Omental fat pad (tissue), 4 donors: ENCODE measurements at places on chromosomes 6 and 20.

- no peak for DNase-seq
Observed at GRCh38 chr20:37494796-37495195, 26.3 kb upstream of the NNAT start.

- DNase-seq: no peak
Observed at GRCh38 chr6:131084982-131085381, 21.9 kb upstream of the EPB41L2 start.

DNA sequence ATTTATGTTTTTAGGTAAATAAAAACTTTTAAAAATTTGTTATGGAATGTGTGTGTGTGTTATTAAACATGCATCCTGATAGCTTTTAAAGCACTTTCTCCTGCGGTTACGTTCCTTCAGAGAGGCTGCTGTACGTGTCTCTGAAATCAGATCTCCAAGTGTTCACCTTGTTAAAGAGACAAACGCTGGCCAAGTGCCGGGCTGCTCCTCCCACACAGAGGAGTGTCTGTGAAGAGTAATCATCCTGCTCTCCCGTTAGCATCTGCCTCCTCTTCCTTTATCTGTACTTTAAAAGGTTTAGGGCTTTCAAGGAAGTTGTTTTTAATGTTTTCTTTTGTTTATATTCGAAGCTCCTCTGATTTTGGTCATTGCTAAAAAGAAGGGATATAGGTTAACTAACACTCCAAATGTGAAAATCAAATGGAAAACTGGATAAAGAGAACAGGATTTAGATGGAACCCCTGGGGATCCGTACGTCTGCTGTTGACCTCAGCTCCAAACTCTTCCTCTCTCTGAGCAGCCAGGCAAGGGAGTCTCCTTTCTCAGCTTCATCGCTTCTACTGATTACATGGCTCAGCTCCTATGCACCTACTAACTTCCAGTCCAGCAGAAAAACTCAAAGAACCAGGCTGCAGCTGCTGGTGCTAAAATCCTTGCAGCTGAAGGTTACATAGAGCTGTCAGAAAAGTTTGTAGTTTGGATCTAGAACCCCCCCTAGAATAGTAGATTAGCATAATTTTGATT, 20.0 kb downstream of the IRF4 start:
- DNase-seq: no peak

GRCh38 chr6:69422475-69422874, 374.3 kb downstream of the LMBRD1 start:
- DNase-seq: no peak

DNA sequence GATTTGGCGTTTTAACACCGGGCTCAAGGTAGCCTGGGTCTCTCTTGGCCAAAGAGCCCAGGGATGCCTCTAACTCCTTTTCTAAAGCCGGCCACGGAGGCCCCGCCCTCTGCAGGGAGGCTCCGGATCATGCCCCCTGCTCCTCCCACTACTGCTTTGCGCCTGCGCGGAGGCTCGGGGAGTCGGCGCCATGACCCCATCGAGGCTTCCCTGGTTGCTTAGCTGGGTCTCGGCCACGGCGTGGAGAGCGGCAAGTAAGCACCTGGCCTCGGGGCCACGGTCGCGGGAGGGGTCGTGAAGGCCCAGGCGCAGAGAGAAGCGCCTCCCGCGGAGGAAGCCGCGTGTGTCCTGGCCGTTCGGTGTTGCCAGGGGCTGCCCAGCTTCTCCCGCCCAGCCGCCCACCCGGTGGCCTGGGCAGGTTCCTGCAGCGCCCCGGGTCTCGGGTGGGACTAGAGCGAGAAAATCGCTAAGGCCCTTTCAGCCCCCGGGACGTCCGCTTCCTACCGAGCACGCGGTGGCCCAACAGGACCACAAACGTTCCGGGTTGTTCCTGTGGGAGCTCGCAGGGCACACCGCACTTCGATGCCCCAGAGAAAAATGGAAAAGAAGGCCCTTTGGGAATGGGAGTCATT, at the start of gene SDHAF4:
Gene SDHAF4 (plus strand): TSS at position 180 of the 632 bp plus-strand sequence. CDS start 11 bp downstream, at position 191.
- peak; percentile 73 for DNase-seq
